ENCODE measurements at places on chromosomes 5 and 9.

DNA sequence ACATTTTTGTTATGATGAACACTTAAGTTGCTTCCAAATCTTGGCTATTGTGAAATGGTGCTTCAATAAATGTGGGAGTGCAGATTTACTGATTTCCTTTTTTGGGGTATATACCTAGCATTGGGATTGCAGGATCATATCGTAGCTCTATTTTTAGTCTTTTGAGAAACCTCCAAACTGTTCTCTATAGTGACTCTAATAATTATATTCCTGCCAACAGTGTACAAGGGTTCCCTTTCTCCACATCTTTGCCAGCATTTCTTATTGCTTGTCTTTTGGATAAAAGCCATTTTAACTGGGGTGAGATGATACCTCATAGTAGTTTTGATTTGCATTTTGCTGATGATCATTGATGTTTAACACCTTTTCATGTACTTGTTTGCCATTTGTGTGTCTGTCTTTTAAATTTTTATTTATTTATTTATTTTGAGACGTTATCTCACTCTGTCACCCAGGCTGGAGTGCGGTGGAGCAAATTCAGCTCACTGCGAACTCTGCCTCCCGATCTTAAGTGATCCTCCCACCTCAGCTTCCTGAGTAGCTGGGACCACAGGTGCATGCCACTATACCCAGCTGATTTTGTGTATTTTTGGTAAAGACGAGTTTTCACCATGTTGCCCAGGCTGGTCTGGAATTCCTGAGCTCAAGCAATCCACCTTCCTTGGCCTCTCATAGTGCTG is 59.0 kb downstream of the UNC13B start:
- DNase-seq, result no peak

DNA sequence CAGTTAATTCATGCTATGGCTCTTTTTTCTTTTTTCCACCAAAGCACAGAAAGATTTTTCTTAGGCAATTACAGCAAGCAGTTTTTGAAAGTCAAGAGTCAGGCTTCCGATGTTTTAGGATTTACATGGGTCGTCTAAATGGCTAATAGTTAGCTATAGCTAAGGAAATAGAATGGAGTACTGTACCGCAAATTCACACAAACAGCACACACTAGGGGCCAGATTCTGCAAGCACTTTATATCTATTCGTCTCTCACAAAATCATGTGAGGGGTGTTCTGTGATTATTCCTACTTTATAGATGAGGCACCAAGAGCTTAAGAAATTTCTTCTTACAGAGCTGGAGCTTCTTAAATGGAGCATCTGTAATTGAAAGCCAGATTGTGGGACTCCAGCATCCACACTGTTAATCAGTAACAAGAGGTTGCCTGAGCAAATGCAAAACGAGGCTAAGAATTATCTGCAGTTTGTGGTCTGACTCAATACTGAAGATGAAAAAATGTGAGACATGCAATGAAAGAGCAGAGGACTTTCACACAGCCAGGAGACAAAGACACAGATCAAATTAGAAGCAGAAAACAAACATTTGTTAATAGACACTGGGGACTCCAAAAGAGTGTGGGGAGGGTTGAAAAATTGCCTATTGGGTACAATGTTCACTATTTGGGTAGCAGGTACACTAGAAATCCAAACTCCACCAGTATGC is 62.7 kb upstream of the CTXN3 start:
- DNase-seq, result no peak

DNA sequence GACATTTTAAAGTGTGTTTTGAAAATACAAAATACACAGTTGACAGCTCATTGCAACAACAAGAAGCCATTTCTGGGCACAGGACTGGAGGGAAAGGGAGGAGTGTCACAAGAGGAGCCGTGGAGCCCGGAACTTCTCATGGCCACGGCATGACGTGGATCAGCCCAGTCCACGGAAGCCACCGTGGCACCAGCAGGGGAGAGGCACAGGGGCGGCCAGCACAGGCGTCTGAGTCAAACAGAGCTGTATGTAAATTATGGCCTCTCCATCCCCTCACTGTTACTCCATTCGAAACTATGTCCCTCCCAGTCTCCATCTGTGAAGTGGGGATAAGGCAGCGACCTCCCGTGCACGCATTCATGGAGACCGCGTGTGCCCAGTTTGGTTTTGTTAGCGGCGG is 165.6 kb upstream of the IRX2 start:
- DNase-seq, result no peak

DNA sequence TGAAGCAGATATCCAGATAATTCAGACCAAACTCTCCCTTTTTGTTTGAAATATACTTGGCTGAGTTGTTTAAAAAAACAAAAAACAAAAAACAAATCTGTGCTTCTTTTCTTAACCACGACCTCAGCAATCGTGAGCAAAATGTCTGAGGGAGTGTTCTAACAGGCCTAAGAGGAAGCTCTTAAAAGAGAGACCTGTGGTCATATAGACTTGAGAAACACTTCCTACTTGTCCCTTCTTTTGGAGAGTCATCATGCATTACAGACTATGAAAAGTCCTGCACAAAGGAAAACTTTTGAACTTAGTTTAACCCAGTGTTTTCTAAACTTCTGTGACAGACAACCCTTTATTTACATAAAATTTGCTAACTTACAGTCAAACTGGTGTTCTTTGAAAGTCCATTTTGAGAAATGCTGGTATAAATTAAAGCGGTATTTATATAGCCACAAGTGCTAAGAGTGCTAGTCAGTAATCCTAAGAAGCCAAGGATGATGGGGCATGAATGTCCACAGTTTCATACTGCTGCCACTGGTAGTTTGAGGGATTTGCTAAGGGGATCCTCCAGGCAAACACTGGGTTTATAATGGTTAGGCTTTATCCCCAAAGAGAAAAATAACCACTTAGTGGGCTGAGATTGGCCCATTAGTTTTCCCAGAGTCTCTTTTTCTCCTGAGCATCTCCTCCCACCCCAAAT is 199.8 kb downstream of the LRRC70 start:
- no peak for DNase-seq

DNA sequence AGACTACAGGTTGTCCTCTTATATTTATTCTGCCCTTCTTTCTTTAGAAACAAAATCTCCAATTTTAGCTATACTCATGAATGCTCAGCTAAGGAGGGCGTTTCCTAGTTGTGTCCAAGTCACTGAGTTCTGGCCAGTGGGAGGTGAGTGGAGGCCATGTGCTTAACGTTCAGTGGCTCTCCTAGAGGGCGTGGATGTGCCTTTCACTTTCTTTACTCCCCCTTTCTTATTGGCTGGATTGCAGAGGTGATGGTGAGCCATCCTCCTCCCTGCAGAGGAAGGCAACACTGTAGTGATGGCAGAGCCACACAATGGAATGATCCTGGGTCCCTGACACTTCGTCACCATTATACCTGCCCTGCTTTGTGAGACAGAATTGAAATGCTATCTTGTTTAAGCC is 54.6 kb downstream of the ALG2 start:
- DNase-seq, result no peak

- peak; percentile 89 for DNase-seq
Observed at GRCh38 chr5:95646569-95647431, at the start of gene RFESD. TSS of gene RFESD (plus strand) at chr5:95646777. CDS start at chr5:95652272, 5,495 bp downstream.

GRCh38 chr5:8517456-8517855 is 648.5 kb downstream of the MTRR start:
- no peak for DNase-seq

- DNase-seq, result no peak
Observed at GRCh38 chr5:143066556-143067281, 296.5 kb downstream of the ARHGAP26 start.

DNA sequence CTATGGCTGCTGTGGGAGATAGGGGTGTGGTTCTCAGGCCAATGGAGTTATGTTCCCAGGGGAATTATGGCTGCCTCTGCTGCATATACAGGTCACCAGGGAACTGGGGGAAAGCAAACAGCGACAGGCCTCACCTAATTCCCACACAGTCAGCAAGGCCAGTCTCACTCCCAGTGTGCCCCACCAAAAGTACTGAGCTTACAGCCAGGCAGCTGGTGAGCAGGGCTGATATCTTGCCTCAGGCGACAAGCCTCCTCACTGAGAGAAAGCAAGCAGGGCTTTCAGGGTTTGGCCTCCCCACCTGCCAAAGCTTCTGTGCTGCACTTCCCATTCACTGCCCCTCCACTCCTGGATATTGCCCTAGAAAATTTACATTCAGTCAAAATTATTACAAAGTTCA is 273.8 kb upstream of the TARS1 start:
- DNase-seq, result no peak

DNA sequence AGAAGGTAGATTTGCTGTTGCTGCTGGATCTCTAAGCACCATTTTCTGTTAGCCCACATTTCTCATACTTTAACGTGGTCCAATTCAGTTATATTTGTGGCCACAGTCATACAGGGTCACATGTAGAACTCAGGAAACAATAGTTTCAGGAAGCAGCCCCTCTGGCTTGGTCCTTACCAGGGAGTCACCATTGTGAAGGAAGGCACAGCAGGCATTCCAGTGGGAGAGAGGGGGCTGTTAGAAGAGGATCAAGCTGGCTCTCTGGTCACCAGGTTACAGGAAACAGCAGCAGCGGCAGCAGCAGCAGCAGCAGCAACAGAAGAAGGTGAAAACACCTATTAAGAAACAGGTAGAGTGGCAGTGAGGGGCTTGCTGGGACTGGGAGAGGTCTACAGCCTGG is 14.5 kb downstream of the C9orf43 start:
- DNase-seq, result no peak

DNA sequence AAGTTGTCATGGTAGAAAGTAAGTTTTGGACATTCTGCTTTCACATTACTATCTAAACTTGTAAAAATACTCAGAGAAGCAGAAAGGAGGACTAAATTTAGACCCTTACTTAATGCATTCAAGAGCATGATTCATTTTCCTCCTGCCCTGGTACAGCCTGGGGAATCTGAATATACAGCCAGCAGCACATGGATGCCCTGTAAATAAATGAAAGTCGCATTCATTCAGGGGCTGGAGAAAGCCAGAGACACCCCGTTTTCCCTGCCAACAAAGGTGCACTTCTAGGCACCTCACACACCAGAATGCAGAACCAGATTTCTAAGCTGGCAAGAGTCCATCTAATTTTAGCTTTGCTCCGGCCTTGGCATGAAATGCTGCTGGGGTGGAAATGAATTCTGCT is 172.7 kb upstream of the KLF9 start:
- DNase-seq, result no peak

- no peak for DNase-seq
Observed at GRCh38 chr5:170795154-170795553, 11.6 kb downstream of the GABRP start.

GRCh38 chr5:149294872-149295829 is 23.5 kb downstream of the AFAP1L1 start:
- no peak for DNase-seq

DNA sequence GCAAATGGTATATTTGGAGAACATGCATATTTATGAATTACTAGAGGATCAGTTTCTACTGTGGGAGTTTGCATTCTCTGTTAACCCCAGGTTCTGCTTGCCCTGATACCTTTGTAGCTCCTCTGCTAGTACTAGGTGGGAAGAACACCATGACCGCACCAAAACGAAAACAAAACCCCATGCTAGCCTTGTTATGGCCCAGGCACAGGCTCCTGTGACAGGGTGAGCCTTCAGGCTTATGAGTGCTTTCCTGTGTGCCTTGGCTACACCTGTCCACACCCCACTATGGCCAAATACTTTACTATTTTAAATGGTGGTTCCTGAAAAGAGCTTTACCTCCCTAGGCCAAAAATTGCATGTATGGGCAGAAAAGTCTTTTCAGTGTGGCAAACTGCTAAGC is 94.8 kb downstream of the PPIC start:
- DNase-seq, result no peak

GRCh38 chr9:136059851-136060670 is 35.0 kb downstream of the NACC2 start:
- no peak for DNase-seq

DNA sequence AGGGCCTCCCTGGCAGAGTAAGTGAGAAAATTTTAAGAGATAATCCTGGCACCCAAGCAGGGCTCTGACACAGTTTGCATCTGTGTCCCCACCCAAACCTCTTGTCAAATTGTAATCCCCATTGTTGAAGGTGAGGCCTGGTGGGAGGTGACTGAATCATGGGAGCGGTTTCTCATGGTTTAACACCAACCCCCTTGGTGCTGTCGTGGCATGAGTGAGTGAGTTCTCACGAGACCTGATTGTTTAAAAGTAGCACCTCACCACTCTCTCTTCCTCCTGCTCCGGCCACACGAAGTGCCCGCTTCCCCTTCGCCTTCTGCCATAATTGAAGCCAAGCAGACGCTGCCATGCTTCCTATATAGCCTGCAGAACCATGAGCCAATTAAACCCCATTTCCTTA is 80.1 kb downstream of the FBXW11 start:
- no peak for DNase-seq

GRCh38 chr5:113057557-113057984 is 81.0 kb downstream of the DCP2 start:
- DNase-seq, result no peak

GRCh38 chr9:108073823-108074222 is 584.3 kb upstream of the KLF4 start:
- no peak for DNase-seq

GRCh38 chr9:137685035-137685740 is 66.4 kb downstream of the EHMT1 start:
- no peak for DNase-seq

DNA sequence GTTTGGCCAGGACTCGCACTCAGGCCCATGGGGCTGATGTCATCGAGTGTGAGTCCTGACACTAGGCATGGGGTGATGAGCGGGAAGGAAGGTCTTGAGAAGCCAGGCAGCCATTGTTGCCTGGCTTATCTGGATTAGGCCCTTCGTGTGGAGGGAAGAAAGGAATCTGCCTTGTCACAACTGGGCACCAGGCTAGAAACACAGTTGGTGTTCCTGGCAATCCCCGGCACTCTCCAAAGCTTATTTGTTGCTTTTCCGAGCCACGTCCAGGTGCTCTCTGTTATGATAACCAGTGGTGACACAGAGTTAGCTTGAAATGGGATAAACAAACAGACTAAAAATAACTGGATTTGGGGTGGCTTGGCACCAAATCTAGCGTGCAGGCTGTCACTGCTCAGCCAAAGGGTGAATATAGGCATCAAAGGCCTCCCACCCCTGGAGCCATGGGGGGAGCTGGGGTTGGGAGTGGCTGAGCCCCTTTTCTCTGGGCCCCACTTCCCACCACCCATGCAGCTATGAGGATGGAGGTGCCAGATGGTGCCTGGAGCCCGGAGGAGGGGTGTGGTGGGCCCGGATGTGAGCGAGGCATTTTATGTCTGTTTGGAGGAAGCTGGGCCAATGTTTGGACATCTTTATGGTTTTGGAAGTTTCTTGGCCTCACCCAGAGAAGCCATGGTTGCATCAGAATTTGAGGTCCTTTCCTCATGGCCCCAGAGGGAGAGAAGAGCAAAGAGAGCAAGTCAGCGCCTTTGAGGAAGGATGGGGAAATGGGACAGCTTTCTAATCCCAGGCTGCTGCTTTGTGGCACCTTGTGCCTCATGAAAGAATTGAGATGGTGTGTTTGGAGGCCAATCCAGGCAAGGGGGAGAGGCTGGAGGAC is 98.0 kb upstream of the PITX1 start:
- DNase-seq, result no peak

DNA sequence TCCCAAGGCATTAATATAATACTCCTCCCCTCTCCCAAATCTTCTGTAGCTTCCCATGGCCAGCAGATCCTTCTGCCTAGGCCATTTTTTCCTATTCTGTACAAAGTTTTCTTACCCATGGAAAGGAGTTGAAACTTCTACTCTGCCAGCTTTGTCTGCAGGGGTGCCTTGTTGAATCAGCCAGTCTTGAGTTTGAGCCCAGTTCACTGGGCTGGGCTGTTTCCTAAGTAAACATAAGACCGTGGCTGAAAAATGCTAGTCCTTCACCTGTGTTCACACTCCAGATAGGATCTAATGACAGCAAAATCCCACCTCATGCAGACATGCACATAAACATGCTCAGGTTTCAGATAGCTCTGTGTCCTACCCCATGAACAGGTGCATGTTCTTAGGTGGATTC is 10.4 kb downstream of the TEX48 start:
- DNase-seq, result no peak

GRCh38 chr5:80150731-80151130 is 105.1 kb downstream of the SERINC5 start:
- DNase-seq, result no peak
